ENCODE measurements at places on chromosomes 7 and 10.

- no peak for DNase-seq
Observed at GRCh38 chr7:78528964-78529363, 730.4 kb downstream of the PHTF2 start.

GRCh38 chr7:48040944-48041652 is 5.8 kb downstream of the C7orf57 start:
- no peak for DNase-seq

GRCh38 chr10:95404864-95405263 is 114.1 kb upstream of the PDLIM1 start:
- DNase-seq, result no peak

- DNase-seq, result no peak
Observed at GRCh38 chr10:34047389-34047788, 712.9 kb upstream of the NRP1 start.

DNA sequence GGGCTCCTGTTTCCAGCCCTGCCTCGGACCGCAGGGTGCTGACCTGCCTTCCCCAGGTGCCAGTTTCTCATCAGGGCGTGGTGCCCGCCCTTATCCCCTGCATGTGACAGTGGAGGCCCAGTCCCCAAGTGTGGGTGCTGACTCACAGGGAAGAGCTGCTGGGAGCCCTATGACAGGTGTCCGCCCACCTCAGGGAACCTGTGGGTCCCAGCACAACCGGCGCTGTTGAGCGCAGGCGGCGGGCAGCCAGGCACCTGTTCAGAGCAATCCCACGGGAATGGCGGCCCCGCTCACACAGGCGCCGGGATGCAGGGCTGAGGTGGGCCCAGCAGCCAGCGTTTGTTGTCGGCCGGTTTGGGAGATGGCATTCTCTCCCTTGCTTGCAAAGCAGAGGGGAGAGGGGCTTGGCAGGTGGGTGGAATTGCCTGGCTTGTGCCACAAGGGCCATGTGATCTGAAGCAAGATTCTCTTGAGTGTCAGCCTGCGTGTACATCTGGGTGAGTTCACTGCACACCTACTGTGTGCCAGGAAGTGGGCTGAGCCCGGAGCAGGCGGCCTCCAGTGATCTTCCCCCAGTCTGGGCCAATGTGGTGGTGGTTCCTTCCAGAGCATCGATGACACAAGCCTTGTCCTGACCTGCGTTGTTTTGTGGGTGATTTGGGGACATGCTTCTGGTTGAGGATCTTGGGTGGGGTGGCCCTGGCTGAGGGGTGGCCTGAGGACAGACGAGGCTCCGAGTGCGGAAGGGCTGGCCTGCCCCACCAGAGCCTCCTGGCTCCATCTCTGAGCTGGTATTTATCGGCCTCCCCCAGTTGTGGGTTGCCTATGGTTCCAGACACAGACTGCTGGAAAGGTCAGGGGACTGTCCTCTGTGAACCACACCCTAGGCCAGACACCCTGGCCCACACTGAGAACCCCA is 2.4 kb downstream of the PWWP2B start:
- DNase-seq, result no peak

All from effector CD4-positive, alpha-beta T cell (primary cell).